ENCODE measurements at places on chromosomes 12 and 14. TPM values are rescaled to one million over a fixed set of nuclear protein-coding genes. Genes with fewer than 3 reads are reported as not detected.

TPH2 gene
- not detected for total RNA-seq

CLEC1B gene
- not detected for total RNA-seq

DNA sequence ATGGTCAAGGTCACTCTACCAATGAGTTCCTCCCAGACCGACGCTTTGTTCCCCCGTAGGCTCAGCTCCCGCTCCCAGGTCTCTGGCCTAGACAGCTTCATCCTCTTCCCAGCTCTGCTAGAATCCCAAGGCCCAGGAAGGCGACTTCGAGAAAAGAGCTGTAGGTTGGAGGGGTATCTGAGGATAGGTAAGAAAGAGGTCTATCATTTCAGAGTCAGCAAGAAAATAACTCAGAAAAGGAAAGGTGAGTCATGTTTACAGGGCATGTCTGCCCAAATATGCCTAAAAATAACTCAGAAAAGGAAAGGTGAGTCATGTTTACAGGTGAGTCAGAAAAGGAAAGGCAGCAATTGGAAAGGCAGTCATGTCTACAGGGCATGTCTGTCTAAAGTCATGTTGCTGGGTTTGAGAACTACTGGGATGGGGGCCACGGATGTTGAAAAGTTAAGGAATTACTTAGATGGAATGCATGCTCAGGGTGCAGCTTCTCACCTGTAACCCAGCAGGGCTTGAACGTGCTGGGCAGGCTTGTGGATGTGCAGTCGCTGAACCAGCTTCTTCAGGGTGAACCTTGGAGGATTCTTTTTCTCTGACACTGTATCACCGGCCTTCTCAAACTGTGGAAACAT is 12.2 kb downstream of the TEP1 start:
- peaks cover 15% of the 10 kb centered on the region for H3K4me1 ChIP-seq
- no peak overlapping the region for H3K4me3 ChIP-seq
- peaks cover 81% of the 10 kb centered on the region for H3K36me3 ChIP-seq
- DNase-seq = no peak

GARIN6 gene
- not detected for total RNA-seq

GRCh38 chr12:19382111-19382526 is 57.2 kb upstream of the AEBP2 start:
- H3K4me1 ChIP-seq = no peaks in the 10 kb centered on the region
- H3K4me3 ChIP-seq = no peak overlapping the region
- H3K27ac ChIP-seq = no peak overlapping the region
- no peaks in the 10 kb centered on the region for H3K36me3 ChIP-seq

KCNMB4 gene
- total RNA-seq = 0.86 TPM

SIX1 gene
- not detected for total RNA-seq

INSM2 gene
- not detected for total RNA-seq

DNA sequence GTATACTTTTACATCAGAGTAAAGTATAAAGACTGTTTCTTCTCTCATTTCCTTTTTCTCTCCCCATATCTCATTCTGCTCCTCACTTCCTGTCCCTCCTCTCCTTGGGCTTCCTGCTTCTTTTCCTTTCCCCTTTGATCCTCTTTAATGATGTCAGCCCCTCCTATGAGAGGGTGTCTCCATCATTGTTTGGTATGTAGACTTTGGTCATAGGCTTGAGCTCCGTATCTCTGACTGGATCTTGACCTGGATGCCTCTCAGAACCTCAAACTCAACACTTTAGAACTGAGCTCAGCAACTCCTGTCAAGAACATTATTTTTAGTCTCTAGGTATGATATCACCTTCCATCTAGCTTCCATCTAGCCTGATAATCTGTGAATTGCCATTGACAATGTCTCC is 50.3 kb downstream of the AKAP6 start:
- no peaks in the 10 kb centered on the region for H3K36me3 ChIP-seq
- H3K4me1 ChIP-seq = no peaks in the 10 kb centered on the region
- no peaks in the 10 kb centered on the region for H3K27me3 ChIP-seq
- no peak overlapping the region for H3K27ac ChIP-seq

DNA sequence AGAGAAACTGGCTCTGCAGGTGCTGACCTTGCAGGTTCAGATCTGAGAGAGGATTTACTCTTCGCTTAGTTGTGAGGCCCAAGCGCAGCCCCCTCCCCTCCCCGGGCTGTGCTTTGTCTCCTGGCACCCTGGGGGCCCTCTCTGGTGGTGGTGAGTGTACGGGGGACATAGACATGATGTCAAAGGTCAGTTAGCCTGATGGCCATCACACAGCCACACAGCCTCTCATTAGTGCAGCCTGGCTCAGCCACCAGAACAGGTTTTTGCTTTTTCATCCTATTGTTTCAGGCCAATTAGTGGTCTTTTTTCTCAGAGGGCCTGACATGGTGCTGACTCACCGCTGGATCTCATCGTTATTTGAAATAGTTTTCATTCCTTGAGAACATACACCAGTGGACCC is 437.9 kb downstream of the AACS start:
- H3K27ac ChIP-seq = no peak overlapping the region
- no peaks in the 10 kb centered on the region for H3K4me1 ChIP-seq
- H3K36me3 ChIP-seq = no peaks in the 10 kb centered on the region
- no peak for DNase-seq
- no peaks in the 10 kb centered on the region for H3K27me3 ChIP-seq

SCN8A gene
- total RNA-seq = 0.86 TPM

EML5 gene
- total RNA-seq = 3.8 TPM

DNA sequence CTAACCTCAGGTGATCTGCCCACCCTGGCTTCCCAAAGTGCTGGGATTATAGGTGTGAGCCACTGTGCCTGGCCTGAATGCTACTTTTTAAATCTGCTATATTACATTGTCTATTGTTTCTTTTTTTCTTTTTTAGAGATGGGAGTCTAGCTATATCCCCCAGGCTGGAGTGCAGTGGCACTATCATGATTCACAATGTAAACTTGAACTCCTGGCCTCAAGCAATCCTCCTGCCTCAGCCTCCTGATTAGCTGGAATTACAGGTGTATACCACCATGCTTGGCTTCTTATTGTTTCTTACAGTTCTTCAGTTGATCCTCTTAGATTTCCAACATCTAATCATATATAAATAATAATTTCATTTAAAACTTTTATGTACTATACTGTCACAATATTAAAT is 15.3 kb upstream of the WDR20 start:
- no peak for DNase-seq
- no peak overlapping the region for H3K4me3 ChIP-seq
- H3K36me3 ChIP-seq = no peaks in the 10 kb centered on the region
- no peak overlapping the region for H3K27ac ChIP-seq

RIC8B gene
- 7.4 TPM for total RNA-seq

DNA sequence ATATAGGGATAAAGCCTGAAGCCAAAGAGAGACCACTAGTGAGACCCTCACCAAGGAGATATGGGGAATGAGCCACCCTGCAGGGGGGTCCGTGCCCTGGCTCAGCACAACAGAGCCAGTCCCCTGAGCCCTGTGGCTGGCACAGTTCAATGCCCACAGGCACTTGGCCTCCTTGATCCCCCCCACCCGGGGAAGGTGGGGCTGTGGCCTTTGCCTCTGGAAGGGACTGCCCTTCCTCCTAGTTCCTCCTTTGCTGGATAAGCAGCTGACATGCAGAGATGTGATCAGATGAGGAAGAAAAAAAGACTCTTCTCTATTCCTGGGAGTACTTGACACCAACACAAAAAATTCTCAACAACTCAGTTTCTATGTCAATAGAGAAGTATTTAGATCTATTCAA is 19.9 kb downstream of the TTC7B start:
- no peak for DNase-seq
- H3K27ac ChIP-seq = no peak overlapping the region
- no peak overlapping the region for H3K4me3 ChIP-seq

- H3K4me1 ChIP-seq = no peaks in the 10 kb centered on the region
- H3K36me3 ChIP-seq = no peaks in the 10 kb centered on the region
- no peak overlapping the region for H3K27ac ChIP-seq
- DNase-seq = no peak
- peaks cover 18% of the 10 kb centered on the region for H3K27me3 ChIP-seq
Observed at GRCh38 chr12:13028825-13029570, 15.2 kb upstream of the FAM234B start.

TAS2R7 gene
- total RNA-seq = not detected

ISCA2 gene
- total RNA-seq = 35.0 TPM

C12orf54 gene
- total RNA-seq = not detected

GRCh38 chr12:128055567-128055966 is 211.4 kb upstream of the TMEM132C start:
- H3K36me3 ChIP-seq = no peaks in the 10 kb centered on the region
- H3K27me3 ChIP-seq = no peaks in the 10 kb centered on the region
- H3K27ac ChIP-seq = no peak overlapping the region
- DNase-seq = no peak

DNA sequence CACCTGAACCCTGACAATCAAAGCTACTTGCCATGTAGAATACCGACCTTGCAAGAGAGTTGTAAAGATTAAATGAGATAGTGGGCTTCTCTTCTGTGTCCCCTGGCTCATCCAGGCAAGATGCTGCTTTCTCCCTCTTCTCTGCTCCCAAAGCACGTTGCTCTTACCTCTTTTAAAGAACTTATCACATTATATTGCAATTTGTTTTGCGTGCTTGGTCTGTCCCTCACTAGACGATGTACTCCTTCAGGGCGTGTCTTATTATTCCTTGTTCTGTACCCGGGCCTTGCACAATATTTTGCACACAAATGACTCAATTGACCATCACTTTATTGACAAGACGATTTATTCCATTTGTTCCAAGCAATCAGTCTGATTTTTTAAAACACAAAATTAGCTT is 3.3 kb downstream of the DCN start:
- H3K4me1 ChIP-seq = no peaks in the 10 kb centered on the region
- H3K27me3 ChIP-seq = peaks cover 3% of the 10 kb centered on the region
- H3K4me3 ChIP-seq = no peak overlapping the region
- H3K36me3 ChIP-seq = no peaks in the 10 kb centered on the region

- H3K27me3 ChIP-seq = no peaks in the 10 kb centered on the region
- peaks cover 41% of the 10 kb centered on the region for H3K4me1 ChIP-seq
- peaks cover 81% of the 10 kb centered on the region for H3K36me3 ChIP-seq
- peak overlapping the region; percentile 99 for H3K27ac ChIP-seq
- H3K4me3 ChIP-seq = peak overlapping the region; percentile 100
- no peak for DNase-seq
Observed at GRCh38 chr14:68790644-68791077, 2.2 kb downstream of the ZFP36L1 start.

- no peak overlapping the region for H3K4me3 ChIP-seq
- peaks cover 4% of the 10 kb centered on the region for H3K36me3 ChIP-seq
- H3K27ac ChIP-seq = peak overlapping the region; percentile 8
Observed at GRCh38 chr12:12735301-12735700, 18.1 kb downstream of the CDKN1B start.

DNA sequence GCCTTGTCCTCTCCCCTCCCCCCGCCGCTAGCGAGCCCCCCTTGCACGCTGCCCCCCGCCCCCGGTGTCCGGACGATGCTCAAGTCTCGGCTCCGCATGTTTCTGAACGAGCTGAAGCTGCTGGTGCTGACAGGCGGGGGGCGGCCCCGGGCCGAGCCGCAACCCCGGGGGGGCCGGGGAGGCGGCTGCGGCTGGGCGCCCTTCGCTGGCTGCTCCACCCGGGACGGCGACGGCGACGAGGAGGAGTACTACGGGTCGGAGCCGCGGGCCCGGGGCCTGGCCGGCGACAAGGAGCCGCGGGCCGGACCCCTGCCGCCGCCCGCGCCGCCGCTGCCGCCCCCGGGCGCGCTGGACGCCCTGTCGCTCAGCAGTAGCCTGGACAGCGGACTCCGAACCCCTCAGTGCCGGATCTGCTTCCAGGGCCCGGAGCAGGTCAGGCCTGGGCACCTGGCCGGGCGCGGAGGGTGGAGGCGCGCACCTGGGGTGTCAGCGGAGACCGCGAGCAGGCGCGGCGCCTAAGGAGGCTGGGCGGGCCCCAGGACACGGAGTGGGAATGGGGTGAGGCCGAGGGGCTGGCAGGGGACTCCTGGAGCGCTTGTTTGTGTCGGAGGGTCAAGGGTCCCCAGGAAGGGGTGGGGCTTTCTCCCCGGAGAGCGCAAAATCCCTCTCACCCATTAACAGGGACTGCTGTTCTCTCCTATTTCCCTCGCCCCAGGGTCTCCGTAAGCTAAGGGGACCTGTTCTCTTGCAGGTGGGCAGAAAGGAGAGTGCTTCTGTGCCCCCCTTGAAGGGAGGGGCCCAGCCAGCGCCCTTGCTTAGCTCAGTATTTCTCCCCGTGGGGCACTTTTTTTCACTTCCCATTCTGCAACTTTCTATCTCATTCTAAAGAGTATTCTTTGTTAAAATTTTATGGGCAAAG is 810 bp downstream of the MARCHF9 start:
- no peaks in the 10 kb centered on the region for H3K27me3 ChIP-seq
- peak overlapping the region; percentile 90 for H3K4me3 ChIP-seq
- peak; percentile 61 for DNase-seq
- peak overlapping the region; percentile 86 for H3K27ac ChIP-seq

DNA sequence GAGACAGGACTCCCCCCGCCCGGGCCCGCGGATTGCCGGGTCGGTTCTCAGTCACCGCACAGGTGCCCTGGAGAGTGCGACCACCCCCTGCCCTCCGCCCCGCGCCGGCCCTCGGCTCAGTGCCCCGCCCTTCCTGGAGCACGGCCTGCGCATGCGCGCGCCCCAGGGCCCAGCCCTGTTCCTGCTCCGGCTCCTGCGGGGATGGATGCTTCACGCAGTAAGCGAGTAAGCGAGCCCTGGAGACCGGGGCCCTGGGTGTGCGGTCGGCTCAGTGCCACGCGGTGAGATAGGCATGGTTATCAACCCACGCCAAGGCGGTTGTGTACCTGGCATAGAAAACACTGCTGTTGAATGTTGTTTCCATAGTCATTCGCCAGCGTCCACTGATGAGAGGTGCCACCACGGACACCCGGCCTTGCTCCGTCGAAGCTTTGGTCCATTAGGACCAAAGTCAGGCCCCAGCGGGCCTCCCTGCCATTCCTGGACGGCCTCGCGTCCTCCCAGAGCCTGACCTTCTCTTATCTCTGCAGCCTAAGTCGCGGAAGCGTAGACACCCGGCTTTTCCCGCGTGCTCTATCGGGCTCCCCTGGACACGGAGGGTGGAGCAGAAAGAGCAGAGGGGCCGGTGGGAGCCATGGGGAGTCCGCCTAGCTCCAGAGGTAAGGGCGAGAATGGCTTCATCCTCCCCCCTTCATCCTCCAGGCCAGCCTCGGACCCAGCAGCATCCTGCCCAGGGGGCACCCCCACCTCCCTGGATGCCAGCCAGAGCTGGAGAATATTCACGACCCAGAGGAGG is 90.6 kb downstream of the PAPOLA start:
- H3K27me3 ChIP-seq = peaks cover 25% of the 10 kb centered on the region
- peaks cover 21% of the 10 kb centered on the region for H3K4me1 ChIP-seq
- no peaks in the 10 kb centered on the region for H3K36me3 ChIP-seq
- peak; percentile 46 for DNase-seq
- H3K27ac ChIP-seq = no peak overlapping the region

BMP4 gene
- total RNA-seq = not detected

DNA sequence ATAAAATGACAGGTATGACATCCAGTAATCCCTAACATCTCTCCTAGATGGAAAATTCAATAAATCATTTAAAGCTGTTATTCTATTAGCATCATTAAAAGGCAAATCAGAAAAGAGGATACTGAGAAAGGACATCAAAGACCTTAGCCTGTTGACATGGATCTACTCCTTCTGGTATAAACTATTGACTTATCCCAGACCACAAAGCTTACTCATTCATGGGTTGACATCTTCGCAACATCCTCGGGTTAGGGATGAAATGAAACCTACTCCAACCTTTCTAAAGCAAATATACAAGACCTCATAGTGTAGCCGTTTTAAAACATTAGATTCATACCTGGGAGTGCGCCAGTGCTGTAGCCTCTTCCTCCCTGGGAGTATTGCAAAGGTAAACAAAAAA is 191.5 kb upstream of the BTG1 start:
- H3K4me1 ChIP-seq = peaks cover 57% of the 10 kb centered on the region
- no peak overlapping the region for H3K4me3 ChIP-seq

RHEBL1 gene
- 3.2 TPM for total RNA-seq

CBX5 gene
- 77.3 TPM for total RNA-seq

Measured in activated B cell treated with CpG ODN at 0.5 μM for 24 hours (primary cell).